Stimulated activated CD8-positive, alpha-beta memory T cell treated with anti-CD3 and anti-CD28 coated beads, Interleukin-4, amount 100 ng/mL, for 4 hours (primary cell): ENCODE measurements at places on chromosomes 5 and 9.

- DNase-seq = no peak
Observed at GRCh38 chr5:88677943-88678769, 204.8 kb downstream of the MEF2C start.

DNA sequence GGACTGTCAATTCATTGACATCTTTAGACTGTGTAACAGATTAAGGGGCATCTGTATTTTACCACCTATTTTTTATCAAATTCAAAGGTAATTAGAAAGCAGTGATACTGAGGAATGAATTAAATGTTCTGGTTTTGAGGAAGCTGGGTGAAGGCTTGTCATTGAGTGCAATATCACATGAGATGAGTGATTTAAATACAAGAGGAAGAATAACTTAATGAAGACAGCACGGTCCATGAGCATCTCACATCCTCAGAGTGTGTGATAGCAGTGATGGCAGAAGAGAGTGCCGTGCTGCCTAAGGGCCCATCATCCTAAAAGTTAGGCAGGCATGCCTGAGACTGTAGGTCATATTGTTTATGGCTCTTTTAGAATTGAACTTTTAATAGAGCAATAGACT, 263.3 kb downstream of the MAST4 start:
- DNase-seq = no peak

DNA sequence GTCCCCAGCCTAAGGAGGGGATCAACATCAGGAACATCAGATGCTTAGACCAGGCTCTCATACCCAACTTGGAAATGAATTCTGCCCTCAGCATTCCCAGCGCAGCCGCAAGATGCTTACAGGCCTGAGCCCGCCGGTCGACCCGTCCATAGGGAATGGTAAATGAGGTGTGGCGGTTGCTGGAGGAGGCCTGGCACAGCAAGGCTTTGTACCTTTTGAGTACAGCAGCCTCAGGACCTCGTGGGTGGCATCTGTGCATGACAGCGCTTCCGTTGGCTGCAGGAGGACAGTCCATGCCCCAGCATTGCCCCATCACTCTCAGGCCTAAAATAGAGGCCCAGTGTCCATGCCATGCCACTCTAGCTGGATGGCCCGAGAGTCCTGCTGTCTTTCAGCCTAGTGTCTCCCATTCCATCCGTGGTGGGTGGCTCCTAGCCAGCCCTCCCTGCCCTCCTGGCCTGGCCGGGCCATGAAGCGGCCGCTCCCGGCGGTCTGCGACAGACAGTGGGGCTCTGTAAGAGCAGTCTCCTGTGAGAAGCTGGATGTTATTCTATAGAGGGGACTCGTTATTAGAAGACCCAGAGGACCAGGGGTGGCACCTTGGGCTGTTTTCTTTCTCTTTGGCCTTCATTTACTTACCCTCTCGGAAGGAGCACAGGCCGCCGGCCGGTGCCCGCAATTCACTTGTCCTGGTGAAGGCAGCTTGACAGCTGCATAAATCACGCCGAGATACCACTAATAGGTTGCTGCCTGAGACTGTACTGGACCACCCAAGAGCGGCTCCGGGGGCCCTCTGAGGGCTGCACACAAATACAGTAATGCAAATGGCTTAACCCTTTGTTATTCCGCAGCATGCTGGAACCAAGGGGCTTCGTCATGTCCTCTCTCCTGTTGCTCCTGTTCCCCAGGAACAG, 223.5 kb upstream of the TUT7 start:
- no peak for DNase-seq

DNA sequence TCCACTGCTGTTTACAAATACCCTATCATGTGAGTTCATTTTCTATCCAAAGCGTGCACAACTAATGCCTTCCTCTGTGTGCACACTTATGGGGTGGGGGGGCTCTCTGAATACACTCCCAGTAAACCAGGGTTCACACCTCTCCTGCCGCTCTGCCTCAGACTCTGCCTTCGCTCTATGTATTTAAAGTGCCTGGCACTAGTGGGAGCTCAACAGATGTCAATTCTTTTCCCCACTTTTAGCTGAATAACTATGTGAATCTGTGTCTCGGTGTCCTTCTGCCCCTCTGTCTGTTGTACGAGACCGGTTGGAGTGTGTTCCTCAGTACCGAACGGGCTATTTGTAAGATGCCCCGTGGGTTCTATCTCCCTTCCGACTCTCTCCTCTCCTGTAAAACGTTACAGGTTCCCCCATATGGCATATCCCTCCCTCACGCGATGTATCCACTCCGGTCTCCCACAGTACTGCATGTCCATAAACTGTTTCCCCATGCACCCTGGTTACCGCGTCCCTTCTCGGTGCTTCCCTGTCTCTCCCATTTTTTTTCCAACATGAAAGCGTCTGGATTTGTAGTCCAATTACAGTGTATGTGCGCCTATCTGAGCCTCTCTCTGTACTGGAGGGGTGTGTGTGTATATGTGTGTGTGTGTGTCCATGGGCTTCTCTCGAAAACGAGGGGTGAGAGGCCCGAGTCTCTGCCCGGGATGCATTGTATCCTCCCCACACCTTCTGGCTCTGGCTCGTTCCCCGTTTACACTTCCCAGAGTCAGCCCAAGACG, 1.6 kb downstream of the ELL2 start:
- no peak for DNase-seq

DNA sequence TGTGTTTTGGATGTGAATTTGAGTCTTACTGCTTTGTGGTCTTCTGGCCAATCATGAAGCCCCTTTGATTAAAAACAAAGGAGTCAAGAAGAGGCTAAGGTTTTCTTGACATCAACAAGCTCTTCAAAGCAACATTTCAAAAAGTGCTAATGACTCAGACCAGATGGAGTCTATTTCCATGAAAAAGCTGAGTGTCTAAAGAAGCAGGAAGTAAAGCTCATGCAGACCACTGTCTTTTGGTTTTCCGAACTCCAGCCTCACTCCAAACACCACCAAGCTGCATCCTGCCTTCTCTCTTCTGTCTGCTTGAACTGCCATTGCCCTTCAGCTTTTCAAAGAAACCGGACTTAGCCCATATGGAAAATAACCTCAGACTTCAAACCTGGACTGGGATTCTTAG, 115.2 kb downstream of the PRDM6 start:
- no peak for DNase-seq

- no peak for DNase-seq
Observed at GRCh38 chr5:124156415-124156996, 589.9 kb downstream of the ZNF608 start.

- no peak for DNase-seq
Observed at GRCh38 chr5:157107508-157107907, 1.3 kb downstream of the HAVCR2 start.

- DNase-seq = no peak
Observed at GRCh38 chr9:111992523-111992922, 95.9 kb downstream of the UGCG start.

DNA sequence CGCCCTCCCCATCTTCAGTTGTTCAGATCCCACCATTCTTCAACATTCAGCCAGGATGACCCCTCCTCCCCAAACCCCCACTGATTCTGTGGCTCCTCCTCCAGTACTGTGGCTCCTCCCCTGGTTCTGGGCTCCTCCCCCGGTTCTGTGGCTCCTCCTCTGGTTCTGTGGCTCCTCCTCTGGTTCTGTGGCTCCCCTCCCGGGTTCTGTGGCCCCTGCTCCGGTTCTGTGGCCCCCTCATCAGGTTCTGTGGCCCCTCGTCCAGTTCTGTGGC, 32.8 kb downstream of the C5orf15 start:
- DNase-seq = no peak

DNA sequence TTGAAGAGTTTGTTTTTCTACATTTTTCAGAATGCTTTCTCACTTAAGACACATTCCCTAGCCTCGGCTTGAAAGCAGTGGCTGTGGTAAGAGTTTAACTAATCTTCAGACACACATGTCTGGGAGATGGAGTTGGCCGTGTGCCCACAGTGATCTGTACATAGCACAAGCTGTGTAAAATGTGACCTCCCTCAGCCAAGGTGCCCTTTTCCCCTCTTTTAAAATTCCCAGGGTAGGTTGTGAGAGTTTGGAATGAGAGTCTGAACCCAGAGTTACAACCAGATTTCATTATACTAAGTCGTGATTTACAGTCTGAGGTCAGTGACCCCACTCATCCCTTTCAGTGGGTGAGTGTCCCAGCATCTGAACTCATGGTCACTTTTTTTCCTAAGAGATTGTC, 230.4 kb downstream of the DOCK8 start:
- no peak for DNase-seq

DNA sequence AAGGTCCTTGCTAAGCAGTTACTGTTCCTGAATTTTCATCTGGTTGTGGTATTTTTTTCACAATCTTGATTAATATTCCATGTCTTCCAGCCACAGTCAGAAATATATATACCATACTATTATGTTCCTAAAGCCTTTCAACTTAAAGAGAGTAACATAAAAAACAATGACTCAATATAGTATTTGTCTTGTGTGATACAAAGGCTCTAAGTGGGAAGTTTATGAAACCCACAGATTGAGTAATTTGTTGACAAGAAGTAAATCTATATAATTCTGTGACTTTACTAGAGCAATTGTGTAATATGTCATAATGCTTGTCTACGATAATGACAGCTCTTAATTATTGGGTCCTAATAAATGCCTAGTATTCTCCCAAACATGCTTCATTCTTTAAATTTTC, 509.4 kb downstream of the ISL1 start:
- no peak for DNase-seq

DNA sequence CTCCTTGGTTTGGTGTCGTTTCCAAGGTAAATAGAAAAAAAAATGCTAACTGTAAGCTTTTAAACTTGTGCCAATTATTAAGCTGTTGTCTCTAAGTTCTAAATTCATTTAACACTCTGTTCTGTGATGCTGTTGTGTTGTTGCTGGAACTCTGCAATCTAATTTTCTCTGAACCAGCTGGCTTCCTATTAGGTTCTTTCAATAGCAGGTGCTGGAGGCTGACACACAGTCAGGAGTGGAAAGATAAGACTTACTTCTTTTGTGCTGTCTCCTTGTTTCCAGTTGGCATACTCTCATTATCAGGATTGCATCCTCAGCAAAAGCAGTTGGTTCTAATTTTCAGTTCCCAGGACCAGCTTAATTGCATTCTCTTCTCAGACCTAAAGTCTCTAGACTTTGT, 1252.6 kb upstream of the NUDT12 start:
- no peak for DNase-seq

- no peak for DNase-seq
Observed at GRCh38 chr9:5422276-5422675, 15.4 kb downstream of the PLGRKT start.

- DNase-seq = no peak
Observed at GRCh38 chr5:74035521-74035937, 409.5 kb downstream of the ARHGEF28 start.

DNA sequence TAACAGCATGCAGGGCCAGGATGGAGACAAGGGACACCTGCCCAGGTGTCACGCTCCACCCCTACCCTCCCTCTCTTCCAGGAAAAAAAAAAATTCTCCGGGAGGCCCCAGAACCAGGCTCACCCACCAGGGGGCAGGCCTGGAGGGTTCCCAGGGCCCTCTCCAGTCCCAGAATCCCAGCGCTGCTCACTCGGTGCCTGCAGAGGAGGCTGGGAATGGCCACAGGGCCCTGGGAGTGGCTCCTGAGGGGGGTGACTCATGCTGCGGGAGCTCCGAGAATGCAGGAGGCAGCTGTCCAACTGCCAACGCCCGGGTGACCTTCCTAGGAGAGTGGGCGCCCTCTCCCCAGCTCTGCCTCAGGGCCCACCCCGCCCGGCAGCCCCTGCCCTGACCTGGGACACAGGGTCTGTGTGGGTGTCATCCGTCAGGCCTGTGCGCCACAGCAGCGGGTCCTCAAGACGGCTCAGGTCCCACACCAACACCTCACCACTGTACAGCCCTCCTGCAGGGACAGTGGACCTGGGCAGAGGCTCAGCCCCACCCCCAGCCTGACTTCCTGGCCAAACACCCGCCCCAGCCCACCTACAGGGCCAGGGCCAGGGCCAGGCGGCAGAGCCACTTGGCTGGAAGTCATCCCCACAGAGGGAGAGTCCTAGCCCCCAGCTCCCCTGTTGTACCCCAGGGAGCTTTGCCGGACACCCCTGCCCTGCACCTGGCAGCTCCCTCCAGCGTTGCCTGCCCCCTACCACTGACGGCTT, 21.2 kb downstream of the DYNC2I2 start:
- DNase-seq = no peak
